GDM1 (cell line): ENCODE measurements at places on chromosomes 5 and 9.

DNA sequence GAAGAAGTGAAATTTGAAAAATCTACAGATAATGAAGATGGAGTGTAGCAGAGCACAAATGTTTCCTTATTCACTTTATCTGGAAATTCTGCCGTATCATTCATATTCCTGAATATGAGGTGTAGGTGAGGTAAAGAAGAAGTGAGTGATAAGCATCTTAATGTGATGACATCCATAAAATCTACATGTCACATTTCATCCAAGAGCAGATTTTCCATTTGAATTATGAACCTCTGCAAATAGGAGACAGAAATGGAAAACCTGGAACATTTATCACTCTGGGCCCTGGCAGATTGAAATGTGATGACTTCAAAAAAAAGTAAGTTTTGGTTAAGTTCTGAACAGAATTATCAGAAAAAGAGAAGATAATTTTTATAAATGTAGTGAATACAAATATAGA is 240.2 kb downstream of the CDH12 start:
- DNase-seq, result no peak

- no peak for DNase-seq
Observed at GRCh38 chr5:27472871-27473270, 434.5 kb upstream of the CDH9 start.

DNA sequence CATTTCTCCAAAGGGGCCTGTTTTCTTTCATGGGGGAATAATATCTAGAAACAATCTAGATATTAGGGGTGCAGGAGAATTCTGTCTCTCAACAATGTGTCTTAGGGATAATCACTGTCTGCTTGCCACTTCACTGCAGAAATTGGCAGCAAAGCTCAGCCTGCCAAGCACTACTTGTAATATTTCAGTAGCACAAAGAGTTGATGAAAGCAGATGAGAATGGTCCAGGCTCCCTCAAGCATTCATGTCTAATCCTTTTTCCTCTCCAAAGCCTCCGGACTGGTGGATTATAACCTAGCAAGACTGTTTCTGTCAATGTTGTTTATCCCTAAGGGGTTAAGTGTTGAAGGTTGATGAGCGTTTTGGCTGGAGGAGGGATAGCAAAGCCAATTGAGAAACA is 13.3 kb upstream of the MPDZ start:
- DNase-seq, result no peak

DNA sequence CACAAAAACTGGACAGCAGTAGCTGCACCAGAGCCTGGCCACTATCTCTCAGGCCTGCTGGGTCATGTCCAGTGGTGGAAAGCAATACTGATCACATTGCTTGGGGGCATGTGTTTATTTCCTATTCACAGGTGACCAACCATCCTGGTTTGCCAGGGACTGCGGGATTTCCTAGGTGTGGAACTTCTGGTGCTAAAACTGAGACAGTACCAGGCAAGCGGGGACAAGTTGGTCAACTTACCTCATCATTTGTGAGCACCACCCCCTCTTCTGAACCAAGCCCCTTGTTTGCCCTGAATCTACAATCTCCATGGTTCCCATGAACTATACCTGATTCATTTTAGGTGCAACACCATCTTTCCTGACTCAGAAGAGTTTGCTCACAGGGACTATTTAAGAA is 81.3 kb downstream of the TNC start:
- DNase-seq, result no peak

GRCh38 chr5:136905571-136905970 is 540.2 kb upstream of the TRPC7 start:
- no peak for DNase-seq

GRCh38 chr5:121138952-121139351 is 674.9 kb downstream of the PRR16 start:
- no peak for DNase-seq

DNA sequence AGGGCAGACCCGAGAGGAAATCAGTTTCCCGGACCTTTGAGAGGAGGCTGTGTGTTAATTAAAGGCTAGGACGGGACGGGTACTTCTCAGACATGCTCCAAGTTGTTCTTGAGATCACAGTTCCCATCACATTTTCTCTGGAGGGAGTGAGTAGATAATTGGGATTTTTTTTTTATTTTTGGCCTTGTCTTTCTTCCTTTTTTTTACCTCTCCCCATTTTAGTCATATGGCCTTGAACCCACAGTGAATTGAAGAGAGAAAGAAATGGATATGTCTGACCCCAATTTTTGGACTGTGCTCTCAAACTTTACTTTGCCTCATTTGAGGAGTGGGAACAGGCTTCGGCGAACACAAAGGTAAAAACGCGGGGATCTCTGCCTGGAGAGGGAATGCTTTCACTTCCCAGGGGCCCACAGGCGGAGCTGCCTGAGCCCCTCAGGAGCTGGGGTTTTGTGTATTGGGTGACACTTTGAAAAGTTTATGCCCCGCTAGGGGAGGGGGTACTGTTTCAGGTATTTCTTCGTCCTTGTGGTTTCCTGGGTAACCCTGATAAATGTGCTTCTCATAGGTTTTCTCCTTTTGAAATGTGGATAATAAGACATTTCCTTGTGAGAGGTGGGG is 191.8 kb downstream of the CD180 start:
- DNase-seq, result no peak

GRCh38 chr5:77305956-77306355 is 95.5 kb downstream of the PDE8B start:
- no peak for DNase-seq

GRCh38 chr5:149944666-149945065 is at the start of gene PDE6A:
TSS of gene PDE6A (minus strand) at chr5:149944793. CDS start at chr5:149944673, 120 bp downstream.
- DNase-seq, result no peak

DNA sequence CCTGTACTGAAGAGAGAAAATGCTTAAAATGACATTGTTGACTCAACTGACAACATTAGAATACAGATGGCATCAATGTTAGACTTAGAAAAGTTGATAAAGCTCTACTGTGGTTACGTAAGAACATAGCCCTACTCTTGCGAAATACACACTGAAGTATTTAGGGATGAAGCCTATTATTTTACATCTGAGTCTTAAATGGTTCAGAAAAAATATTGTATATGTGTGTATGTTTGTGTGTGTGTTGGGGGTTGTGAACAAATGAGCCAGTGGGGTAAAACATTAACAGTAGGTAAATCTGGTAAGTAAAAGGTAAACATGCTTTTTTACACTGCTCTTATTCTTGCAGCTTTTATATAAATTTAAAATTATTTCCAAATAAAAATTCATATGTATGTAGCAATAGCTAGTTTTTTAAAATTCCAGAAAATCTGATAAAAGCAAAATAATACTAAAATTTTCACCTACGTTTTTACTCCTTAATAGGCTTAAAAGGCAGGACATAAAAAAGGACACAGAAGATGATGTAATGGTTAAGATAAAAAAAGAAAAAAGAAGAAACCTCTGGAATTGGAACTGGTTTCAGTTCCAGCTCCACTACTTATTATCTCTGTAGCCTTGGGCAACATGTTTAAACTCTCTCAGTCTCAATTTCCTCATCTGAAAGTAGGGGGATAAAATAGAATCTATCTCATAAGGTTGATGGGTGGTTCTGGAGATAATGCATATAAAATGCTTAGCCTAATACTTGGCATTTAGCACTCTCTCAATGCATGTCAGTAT is 44.3 kb downstream of the GARNL3 start:
- DNase-seq, result no peak

GRCh38 chr5:107958861-107959260 is 288.1 kb upstream of the EFNA5 start:
- DNase-seq, result no peak

- no peak for DNase-seq
Observed at GRCh38 chr5:158543539-158544387, 556.0 kb downstream of the EBF1 start.

DNA sequence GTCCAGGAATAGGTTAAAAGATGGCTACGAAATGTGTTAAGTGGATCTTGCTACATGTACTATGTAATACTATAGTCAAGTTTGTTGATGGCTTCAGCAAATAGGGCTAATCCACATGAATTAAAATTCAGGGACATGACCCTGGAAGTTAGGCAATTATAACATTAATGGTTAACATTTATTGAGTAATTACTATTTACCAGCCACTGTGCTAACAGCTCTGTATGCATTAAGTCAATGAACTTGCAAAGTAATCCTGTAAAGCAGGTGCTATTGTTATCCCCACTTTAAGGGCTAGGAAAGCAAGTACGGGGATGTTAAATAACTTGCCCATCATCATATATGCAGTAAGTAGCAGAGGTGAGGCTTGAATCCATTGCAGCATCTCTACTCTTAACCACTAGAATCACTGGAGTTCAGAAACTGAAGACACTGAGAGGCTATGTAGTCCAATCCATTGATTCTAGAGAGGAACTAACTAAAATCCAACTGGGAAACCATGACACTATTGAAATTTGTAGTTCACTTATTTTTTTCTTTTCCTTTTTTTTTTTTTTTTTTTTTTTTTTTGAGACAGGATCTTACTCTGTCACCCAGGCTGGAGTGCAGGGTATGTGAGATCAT is 77.5 kb upstream of the SPINK5 start:
- DNase-seq, result no peak

- no peak for DNase-seq
Observed at GRCh38 chr9:137217276-137218211, 4.5 kb downstream of the RNF208 start.

GRCh38 chr9:36632892-36633291 is 60.2 kb downstream of the MELK start:
- no peak for DNase-seq

DNA sequence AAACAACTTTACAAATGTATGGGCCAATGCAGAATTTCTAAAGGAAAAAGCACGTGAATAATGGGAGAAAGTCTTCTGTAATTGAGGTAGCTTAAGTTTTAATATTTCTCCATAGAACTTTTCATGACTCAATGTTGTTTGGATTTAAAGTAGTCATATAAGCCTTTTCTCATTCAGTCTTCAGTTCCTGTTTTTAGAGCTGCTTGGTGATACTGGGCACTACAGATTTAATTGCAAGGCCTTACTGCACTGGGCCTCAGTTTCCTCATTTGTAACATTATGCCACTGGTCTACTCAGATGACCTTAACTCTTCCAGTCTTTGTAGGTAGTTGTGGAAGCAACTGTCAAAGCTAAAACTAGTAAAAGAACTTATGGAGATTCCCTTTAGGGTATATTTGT is 60.4 kb downstream of the WDR41 start:
- DNase-seq, result no peak

- no peak for DNase-seq
Observed at GRCh38 chr5:142164315-142164714, 55.7 kb downstream of the NDFIP1 start.

DNA sequence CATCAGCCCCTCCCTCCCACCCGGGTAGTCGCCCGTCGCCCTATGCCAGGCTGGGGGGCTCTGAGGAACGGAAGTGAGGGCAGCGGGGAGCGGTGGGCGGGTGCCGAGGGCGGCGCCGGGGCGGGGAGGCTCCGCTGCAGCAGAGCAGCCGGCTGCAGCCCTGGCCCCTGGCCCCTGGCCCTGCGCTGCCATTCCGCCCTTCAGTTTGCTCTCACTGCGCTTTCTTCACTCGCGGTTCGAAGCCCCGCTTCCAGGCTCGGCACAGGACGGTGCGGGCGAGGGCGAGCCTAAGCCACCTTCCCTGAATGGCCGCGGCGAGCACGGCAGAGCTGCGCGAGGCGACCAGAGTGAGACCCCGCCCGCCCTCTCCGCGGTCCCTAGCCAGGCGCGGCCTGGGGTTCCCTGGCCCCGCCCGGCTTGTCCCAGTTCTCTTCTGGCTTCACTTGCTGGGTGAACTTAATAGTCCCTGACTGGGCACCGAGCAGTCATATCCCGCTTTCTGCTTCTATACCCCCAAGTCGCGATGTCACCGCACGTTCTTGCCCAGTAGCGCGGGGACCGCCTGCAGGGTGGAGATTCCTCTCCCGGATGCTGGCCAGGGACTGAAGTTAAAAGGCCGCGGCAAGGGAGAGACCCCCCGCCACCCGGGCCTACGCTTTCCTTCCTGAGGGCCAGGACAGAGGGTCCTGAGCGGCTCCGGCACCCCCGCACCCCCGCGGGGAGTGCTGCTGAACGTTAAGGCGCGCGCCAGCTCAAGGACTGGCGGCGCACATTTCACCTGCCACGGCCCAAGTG is 623 bp upstream of the TRIM36 start:
- no peak for DNase-seq

- DNase-seq, result no peak
Observed at GRCh38 chr5:57243286-57244137, 69.7 kb downstream of the GPBP1 start.

DNA sequence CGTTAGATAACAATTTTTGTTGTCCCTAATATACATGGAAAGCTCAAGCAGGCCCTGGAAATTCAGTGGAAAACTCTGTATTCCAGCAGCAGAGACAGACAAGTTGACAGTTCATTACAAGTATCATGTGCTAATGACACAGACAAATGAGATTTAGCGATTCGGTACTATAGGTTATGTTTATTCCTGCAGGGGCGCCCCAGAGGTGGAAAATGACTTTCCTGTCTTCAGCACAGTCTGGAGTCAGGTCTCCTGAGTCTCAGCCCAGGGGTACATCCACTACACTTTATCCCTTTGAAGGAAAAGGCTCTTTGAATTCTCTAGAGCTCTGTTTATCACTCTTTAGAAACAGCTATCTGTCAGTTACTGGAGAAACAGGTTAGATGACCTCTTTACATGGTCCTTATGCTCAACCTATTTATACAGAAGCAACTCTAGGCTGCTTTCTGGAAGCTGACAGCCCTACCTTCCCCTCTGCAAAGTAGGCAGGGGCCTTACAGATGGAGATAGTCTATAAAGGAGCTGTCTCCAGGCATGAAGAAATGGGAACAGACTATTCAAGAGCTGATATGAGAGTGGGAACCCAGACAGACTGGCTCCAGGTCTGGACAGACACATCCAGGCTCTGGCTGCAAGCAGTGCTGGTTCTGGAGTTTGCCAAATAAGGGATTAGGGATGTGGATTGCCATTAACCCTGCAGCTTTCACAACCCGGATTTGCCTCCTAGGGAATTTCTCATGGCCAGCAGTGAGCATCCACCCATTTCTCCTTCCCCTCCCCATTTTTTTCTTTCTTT is 7.2 kb upstream of the SLC31A2 start:
- no peak for DNase-seq

- DNase-seq, result no peak
Observed at GRCh38 chr5:133142782-133143181, 91.0 kb downstream of the HSPA4 start.

GRCh38 chr5:168086746-168087145 is 204.7 kb upstream of the WWC1 start:
- no peak for DNase-seq

- no peak for DNase-seq
Observed at GRCh38 chr5:61586096-61587084, 254.3 kb downstream of the ZSWIM6 start.

DNA sequence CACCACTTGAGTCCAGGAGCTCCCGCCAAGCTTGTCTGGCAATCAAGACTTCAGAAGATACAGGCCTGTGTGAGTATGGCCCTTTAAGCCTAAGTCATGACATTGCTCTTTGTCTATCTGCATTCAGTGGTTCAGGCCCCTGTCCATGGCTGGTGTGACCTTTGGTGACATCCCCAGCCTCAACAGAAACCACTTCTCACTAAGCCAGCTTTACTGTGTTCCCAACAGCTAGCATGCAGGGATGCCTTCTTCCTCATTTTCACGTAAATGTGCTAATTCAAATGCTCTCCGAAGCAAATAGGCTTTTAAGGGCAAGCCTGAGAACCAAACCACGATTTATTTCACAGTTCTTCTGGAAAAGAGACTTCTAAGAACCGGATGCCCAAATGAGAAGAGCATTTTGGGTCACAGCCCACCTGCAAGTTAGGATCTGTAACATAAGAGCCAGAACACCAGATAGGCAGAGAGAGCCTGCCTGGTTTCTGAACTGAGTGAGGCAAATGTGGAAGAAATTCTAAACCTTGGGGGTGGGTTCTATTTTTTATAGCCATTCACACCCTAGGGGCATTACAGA is 14.9 kb downstream of the CD180 start:
- DNase-seq, result peak; percentile 60
